Fibroblast of skin of scalp (primary cell): ENCODE measurements at places on chromosomes 5 and 9.

DNA sequence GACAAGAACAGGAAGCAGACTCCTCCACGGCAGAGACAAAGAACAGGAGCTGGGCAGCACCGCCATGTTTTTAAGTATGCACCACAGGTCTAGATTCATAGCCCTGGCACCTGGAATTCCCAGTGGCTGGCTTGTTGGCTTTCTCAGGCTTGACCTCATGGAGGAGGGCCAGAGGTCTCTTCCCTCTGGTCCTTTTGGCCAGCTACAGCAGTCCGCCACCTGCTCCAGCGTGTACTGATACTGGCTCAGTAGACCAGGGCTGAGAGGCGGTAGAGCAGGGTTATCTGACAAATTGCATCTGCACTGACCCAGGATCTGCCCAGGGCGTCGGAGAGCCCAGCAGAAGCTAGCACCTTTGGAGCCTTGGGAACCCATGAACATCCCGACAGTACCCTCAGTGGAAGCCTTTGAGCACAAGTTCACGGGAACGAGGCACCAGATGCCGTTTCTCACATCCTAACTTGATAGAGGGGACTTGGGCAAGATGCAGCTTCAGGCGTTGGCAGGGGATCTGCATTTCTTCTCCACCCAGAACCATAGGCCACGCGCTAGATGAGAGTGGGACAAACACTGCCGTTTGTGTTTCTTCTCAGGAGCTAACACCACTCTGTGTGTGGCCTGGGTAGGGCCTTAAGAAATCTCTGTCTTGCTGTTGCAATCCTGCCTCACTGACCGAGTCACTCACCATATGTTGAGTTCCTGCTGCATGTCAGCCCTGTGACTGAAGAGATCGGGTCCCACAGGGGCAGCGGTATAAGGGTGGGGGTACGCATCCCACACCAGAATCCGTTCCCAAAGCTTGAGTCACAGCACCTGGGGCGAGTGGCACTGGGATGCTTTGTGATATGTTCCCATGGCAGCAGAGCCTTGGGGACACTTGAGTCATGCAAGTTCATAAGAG lies 90.3 kb upstream of the OTULINL start:
- peak; percentile 84 for DNase-seq

GRCh38 chr9:1340390-1340789 lies 290.2 kb downstream of the DMRT2 start:
- no peak for DNase-seq

DNA sequence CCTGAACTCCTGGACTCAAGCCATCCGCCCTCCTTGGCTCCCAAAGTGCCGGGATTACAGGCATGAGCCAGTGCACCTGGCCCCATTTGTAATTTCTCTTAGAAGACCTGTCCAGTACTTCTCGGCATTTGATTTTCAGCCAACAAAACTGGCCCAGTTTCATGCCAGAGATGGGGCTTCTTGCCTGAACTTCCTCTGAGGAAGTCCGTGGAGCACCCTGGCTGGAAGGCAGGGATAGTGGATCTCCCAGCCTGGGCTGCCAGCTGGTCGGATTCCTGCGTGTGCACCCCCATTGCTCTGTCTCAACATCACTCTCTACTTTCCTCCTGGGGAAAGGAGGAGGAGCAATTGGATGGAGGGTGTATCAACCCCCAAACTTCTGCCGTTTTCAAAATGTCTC lies 39.0 kb downstream of the FAM78A start:
- DNase-seq = no peak

- DNase-seq = no peak
These were observed 1.3 kb downstream of the CD74 start for GRCh38 chr5:150411245-150411979.

DNA sequence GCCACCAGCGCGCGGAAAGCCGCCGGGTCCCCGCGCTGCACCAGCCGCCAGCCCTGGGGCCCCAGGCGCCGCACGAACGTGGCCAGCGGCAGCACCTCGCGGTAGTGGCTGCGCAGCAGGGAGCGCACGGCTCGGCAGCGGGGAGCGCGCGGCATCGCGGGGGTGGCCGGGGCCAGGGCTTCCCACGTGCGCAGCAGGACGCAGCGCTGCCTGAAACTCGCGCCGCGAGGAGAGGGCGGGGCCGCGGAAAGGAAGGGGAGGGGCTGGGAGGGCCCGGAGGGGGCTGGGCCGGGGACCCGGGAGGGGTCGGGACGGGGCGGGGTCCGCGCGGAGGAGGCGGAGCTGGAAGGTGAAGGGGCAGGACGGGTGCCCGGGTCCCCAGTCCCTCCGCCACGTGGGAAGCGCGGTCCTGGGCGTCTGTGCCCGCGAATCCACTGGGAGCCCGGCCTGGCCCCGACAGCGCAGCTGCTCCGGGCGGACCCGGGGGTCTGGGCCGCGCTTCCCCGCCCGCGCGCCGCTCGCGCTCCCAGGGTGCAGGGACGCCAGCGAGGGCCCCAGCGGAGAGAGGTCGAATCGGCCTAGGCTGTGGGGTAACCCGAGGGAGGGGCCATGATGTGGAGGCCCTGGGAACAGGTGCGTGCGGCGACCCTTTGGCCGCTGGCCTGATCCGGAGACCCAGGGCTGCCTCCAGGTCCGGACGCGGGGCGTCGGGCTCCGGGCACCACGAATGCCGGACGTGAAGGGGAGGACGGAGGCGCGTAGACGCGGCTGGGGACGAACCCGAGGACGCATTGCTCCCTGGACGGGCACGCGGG lies at the start of gene TERT:
Gene TERT, minus strand, starts transcription at position 234 of the 815 bp plus-strand sequence. Its CDS starts 79 bp downstream, at position 155.
- no peak for DNase-seq

- DNase-seq = no peak
These were observed 48.2 kb downstream of the CXXC5 start for GRCh38 chr5:139696167-139696893.

DNA sequence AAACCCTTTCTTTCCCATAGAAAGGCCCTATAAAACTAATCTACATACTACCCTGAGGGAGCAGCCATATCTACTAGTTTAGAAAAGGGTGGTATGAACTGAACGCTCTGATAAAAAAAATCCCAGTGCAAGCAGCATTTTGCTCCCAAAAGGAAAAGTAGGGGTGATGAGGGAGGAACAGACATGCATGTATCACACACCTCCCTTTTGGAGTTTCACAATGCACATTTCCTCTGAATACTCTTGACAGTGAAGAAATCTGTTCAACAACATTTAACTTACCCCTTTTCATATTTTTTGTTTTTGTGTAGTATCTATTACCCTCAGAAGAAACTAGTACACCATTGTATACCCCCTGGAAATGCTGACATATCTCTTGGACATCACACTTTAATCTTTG lies 411.4 kb downstream of the MAT2B start:
- no peak for DNase-seq

DNA sequence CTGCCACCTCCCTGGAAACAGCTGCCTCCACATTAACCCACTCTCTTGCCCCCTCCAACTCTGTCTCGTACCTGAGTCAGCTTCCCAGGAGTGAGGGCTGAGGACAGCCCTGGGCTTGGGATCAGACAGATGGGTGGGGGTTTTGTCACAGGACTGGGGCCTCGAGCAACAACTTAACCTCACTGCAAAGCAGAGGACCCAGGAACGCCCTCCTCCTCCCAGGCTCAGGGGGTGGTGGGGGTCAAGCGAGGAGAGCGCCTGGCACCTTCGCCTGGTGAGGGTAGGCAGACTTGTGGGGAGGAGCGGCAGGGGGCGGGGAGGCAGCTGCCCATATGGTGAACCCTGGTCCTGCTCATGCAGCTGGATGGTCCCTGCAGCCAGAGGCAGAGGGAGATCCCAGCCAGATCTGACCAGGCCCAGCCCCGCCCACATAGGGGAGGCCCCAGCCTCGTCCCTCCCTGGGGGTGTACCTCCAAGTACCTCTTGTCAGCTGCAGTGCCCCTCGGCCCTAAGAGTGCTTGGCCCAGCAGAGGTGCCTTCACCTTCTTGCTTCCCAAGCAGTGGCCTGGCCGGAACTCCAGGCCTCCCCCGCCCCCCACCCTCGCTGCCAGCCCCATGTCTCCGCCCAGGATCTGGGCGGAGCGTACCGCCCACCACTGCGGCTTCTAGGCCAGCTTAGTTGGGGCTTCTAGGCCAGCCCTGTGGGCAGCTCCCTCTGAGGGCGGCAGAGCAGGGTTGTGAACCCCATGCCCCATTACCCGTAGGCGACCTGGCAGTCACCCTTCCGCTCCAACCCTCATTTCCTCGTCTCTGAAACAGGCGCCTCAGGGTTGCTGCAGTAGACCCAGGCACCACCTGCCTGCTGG lies at the start of gene SARDH:
Gene SARDH, minus strand, starts transcription at position 579 of the 866 bp plus-strand sequence. CDS start 4,179 bp downstream, outside the sequence.
- DNase-seq = peak; percentile 28

DNA sequence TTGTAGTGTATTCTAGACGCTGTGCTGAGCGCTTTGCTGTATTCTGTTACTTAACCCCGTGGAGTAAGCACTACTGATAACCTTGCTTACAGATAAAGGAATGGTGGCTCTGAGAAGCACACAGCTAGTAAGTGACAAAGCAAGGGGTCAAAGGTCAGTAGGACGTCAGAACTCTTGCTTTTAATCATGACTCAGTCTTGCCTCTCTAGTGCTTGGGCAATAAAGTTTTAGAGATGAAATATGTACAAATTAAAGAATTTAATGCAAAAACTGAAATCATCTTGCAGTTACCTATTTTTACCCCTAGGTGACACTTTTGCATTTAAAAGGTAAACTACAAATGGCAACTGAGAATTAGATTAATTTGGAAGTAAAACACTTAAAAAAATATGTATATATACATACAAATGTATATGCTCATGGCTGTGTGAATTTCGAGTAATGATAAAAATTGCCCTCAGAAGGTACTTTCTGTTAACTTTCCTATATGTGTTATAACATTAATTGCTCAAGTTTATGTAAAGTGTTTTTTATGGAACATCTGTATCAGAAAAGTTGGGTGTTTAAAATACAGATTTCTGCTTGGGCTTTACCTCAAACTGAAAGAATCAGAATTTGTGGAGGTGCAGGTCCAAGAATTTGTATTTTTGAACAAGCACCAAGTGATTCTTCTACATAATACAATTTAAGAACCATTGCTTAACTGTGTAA lies 175.1 kb upstream of the DAB2 start:
- peak; percentile 75 for DNase-seq

DNA sequence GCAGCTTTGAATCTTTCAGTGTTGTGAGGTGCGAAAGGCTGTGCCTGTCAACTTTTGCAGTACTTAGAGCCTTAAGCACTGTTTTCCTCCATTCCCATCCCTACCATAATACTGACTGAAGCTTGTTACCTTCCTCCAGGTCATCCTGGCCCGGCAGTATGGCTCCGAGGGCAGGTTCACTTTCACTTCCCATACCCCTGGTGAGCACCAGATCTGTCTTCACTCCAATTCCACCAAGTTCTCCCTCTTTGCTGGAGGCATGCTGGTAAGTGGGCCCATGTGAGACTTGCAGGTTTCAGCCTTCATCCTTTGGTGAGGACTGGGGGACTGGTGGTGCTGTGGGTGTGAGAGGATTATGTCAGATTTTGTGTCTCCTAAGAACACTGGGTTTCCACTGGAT lies 1.5 kb downstream of the TMED9 start:
- DNase-seq = no peak

DNA sequence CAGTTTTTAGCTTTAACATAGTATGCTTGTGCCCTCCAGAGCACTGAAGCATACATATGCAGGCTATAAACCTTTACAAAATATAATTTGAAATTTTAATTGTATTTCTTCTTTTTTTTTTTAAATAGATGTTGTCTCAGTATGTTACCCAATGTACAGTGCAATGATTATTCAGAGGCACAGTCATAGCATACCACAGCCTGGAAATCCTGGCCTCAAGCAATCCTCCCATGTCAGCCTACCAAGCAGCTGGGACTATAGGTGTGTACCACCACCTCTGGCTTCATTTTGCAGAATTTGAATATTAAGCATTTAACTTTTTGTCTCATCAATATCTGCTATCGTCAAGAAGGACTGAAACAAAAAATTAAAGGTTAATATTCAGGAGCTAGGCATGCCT lies 16.9 kb upstream of the ZNF782 start:
- no peak for DNase-seq

DNA sequence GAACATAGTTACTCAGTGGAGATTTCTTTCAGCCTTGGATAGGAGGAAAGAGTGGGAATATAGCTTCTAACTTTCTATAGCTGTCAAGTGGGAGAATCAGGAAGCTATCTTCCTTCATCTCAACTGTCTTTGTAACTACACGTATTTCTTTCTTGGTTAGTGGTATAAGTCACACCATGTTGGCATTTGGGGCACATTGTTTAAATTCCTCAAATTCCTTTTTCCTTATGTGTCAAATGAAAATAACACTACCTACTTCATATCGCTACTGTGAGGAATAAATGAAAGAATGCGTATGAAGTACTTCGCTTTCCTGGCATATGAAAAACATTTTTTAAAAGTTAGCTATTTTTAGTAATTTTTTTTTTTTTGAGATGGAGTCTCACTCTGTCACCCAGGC lies 1082.5 kb upstream of the WWC1 start:
- peak; percentile 82 for DNase-seq

- no peak for DNase-seq
These were observed 179.9 kb downstream of the GAS1 start for GRCh38 chr9:86767373-86767772.

DNA sequence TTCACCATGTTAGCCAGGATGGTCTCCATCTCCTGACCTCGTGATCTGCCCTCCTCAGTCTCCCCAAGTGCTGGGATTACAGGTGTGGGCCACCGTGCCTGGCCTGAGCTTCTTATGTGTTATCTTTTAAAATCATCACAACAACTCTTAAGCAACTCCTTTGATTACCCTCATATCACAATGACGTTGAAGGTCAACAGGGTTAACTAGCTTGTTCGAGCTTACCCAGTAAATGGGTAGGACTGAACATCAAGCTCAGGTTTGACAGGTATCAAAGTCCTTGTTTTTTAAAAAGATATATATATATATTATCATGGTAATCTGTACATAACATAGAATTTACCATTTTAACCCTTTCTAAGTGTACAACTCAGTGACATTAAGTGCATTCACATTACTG lies 3.1 kb downstream of the GRXCR2 start:
- DNase-seq = no peak

DNA sequence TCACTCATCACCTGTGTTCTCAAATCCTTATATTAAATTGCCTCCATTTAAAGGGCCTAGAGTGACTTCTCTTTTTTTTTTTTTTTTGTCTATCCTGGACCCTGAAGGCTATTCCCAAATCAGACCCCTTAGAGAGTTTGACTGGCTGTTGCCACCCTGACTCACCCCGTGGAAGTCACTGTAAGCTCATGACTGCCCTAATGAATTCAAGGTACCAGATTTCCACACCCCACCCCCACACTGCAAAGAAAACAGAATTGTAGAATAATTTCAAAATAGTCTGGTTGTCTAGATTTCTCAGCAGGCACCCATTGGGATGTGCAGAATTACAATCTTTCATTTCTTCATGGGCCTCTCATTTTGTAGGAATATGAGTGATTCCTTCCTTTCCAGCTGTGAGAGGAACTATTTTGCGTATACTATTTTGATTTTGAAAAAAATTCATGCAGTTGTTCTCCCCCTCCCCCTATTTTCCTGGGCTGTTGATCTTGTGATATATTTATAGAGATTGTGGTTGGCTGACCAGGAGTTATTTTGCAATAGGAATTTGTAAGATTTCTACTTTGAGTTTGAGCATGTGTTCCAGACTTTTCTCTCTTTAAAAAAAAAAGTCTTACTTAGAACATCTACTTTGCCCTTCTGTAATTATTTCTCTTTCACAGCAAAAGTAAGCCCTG lies 79.1 kb downstream of the ZNF618 start:
- DNase-seq = peak; percentile 93
